ENCODE measurements at places on chromosomes 3 and 15.

DNA sequence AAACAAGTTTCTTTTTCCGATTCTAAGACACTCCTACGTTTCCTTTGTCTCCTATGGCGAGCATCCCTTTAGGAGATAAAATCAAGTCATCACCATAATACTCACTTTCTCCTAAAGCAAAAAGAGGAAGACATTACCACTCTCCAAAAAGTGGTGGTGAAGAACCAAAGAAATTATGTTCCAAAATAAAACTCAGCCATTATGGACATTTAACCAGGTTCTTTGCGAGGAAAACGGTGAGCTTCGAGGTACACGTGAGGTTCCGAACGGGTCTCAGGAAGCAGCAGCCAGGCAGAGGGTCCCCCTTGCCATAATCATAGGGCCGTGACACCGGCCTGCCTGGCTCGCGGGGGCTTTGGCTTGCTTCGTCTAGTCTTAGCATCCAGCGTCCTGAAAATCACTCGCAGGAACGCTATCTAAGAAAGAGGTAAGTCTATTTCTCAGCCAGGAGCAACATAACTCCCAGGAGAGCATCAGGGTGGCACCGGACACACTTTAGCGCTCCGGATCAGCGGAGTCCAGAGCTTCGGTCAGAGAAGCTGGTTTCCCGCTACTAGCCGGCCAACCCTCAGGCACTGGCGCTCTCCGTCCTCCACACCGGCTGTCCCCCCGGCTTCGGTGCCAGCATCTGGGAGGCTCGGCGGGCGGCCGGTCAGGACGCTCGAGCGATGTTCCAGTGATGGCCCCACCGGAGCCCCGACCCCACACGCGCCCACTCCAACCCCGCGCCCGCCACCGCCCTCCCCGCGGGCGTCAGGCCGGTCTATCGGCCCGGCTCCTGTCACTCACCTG, 581 bp downstream of the IP6K1 start:
- no peak for DNase-seq

DNA sequence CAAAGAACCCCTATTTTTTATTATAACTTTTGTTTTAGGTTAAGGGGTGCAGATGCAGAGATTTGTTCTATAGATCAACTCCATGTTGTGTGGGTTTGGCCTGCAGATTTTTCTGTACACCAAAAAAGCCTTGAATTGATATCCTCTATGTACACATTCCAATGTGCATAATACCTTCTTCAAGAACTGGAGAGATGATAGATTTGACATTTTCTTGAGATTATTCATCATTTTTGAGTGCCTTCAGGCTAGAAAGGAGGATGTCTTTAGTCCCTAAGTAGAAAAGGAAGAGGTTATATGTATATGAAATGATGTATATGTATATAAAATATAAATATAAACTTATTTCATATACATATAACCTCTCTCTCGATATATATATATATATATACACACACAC, 1190.0 kb upstream of the ALCAM start:
- no peak for DNase-seq

GRCh38 chr15:69535101-69535638, 82.6 kb downstream of the RPLP1 start:
- no peak for DNase-seq

DNA sequence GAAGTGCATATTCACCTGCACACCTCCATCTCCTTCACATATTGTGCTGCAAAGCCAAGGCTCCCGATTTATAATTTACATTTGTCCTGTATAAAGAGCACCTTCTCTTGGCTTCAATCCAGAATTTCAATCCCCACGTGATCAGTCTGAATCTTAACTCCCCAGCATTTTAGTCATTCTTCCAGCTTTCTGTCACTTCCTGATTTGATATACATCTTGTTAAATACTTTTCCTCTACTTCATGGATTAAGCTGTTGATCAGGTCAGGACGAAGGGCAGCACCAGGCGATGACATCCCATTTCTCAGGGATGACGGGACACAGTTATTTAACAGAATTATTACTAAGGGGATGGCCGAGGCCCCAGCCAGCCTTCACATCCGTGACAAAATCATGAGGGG, 212.5 kb downstream of the EPHB1 start:
- DNase-seq: no peak

DNA sequence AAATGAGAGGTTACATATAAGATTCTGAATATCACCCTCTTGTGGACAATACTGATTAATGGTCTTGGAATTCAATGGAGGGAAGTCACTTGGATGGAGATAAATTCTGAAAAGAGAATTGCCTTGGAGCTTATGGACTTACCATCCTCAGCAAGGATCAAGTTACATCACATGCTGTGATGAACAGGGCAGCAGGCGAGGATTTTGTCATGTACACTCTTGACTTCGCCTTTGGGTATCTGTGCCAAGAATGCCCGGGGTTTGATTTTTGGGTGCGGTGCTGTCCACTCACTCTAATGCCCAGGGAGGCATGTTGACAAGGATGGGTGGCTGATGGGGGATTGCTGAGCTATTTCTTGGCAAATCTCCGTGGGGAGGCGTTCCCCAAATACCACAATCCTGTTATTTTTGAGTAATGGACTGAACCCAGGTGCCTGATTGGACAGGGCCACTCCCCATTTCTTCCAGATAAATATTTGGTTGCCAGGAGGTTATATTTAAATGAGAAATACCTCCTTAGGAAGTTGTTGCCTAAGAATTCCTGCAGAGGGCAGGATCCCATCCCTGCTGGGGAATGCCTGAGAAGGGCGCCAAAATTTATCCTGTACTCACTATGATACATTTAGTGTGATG, 96.3 kb downstream of the TPRG1 start:
- DNase-seq: no peak

DNA sequence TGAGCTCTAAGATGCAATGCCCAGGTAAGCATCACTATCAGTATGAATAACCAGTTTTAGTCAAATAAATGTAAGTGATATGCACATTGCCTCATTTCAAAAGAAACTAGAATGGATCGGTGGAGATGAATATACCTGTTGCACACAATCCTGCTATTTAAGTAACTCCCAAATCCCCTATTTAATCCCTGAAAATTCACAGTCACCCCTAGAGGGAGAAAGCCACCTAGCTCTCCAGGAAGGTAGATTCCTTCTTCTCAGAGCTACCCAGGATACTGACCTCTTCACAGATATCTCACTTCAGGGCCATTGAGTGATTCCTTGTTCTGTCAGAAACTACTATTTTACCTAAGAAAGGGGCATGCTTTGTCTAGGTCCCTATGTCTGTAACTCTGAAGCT, 11.7 kb downstream of the LSAMP start:
- DNase-seq: no peak

GRCh38 chr3:30221619-30222018, 384.8 kb upstream of the TGFBR2 start:
- no peak for DNase-seq

DNA sequence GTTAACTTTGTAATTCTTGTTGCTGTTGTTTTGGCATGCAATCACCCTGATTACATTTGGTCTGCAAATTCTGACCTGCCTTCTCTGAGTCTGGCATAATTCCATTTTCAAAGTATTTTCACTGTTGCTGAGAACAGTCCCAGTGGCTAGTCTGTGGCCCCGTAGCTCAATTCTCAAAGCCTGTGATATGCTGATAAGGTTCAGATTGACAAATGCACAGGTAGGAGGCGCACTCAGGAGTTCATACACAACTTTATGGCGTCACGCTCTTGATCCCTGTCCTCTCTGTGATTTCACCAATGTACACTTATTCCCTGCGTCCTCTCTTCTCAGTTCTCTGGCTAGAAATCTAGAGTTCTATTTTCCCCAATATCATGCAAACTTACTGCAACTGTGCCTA, 376.6 kb upstream of the SLCO3A1 start:
- no peak for DNase-seq

DNA sequence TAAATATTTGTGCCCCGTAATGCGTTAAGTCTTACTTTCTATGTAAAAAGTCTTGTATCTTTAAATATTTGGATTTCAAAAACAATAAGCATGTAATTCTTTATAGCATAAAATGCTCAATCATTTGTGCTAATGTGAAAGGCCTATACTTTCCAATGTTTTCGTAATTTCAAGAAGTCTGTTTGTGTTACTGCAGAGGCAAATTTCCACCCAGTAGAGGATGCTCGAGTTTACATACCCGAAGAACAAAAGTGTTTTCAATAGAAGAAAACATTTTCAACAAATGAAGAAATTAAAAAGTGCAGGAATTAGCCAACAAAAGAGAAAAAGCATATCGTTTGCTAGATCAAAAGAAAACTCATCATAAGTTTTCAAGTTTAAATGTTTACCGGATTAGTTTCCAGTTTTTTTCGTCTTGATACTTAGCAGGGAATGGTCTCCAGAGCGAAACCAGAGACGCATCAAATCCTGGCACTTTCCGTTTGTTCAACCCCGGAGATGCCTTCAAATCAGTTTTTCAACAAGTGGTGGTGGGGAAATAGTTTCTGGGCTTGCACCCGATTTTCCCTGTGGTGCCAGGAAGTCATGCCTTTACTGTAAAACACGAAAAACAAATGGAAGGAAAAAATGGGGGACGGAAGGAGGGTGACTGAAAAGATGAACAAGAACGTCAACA, 1.0 kb downstream of the CGGBP1 start:
- DNase-seq: no peak

GRCh38 chr15:80266113-80266512, 14.1 kb upstream of the CTXND1 start:
- DNase-seq: no peak

- DNase-seq: no peak
Measured at GRCh38 chr3:171460725-171461524, 720 bp upstream of the TNIK start.

GRCh38 chr15:76158815-76159214, 99.0 kb downstream of the TMEM266 start:
- no peak for DNase-seq

DNA sequence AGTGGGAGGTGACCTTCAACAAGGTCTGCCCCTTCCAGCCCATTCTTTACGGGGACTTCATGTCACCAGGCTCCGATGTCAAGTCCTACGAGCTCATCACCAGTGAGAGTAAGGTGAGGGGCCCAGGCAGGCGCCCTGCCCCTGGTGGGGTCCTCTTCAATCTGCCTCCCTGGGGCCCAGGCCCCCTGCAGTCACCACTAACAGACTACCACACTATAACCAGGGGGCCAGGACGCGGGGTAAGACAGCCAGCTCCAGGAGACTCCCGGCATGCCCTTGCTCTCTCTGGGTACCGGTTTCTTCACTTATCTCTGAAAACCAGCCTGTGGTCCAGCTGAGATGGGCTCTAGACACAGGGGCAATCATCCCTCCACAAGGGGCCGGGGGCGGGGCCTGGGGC, 63.9 kb downstream of the DNAH1 start:
- no peak for DNase-seq

GRCh38 chr3:124053871-124054270, 61.9 kb upstream of the ROPN1 start:
- no peak for DNase-seq

DNA sequence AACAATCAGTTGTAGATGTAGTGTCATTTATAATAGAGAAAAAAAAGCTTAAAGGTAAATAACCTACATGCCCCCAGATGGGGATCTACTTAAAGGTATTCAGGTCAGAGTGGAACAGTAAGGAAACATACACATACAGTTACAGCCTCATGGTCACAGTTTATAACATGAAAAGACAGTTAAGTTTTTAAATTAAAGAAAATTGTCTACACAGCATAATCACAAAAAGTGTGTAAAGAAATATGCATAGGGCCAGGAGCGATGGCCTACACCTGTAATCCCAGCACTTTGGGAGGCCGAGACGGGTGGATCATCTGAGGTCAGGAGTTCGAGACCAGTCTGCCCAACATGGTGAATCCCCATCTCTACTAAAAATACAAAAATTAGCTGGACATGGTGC, 6.8 kb downstream of the RHOV start:
- no peak for DNase-seq

DNA sequence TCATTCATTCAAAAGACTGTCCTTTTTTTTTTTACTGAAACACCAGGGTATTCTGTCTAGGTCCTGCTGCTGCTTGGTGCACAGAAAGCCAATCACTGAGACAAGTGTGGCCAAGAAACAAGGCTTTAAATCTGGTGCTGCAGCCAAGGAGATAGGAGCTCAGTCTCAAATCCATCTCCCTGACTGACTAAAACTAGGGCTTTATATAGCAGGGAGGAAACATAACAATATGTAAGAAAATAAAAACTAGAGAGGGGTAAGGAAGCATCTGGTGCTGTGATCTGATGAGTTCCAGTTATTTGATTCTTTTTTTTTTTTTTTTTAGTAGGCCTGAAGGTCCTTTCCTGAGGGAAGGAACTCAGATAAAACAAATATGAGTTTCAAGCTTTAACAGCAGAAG, 139.8 kb downstream of the ATG7 start:
- DNase-seq: no peak

DNA sequence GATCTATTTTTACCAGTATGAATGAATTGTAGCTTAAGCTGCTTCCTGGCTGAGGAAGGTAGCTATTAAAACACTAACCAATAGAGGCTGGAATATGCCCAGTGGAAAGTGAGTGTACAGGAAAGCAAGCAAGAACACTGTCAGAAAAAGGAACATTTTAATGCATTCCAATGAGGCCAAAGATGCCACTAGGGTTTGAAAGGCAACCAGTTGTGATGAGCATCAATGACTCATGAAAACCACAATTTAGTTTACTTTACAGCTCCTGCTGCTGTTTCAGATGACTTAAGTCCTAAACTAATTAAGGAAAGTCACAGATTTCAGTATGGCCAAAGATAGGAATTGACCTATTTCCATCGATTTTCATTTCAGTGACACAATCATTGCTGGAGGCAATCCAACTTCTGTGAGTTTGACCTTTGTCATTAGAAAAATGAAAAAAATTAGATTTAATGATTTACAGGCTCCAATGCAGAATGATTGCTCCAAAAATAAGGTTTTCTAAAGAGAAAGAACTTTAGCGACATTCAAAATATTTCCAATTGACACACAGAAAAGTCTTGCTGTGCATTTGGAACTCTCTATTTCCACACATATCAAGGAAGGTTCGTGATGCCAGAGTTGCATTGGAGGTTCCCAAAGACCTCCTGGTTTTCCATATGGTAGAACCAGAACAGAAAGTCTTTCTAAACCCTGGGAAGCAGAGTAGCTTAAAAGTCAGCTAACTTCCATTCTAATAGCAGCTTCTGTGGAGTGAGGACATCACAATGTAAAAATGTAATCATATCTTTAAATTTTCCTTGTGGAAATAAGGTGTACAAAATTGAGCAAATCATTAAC, 103.0 kb downstream of the SUCNR1 start:
- peak; percentile 28 for DNase-seq

DNA sequence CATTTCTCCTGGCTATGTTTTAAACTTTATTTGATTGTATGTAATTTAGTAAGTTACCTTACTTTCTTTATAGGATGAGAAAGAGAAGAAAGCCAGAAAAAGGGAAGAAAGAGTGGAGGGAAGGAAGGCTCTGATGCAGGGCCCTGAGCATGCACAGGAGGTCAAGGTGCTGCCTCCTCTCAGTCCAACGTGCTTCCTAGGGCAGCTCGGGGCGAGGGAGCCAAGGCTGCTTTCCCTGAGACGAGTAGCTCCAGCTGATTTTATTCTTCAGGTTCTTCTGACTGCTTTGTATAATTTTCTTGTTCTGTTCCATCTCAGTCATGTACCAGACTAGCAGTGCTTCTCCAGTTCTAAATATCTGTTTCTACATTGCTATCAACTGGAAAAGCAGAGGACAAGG, 3.4 kb downstream of the CORO2B start:
- DNase-seq: no peak

- peak; percentile 50 for DNase-seq
Measured at GRCh38 chr15:65530318-65531111, at the start of gene HACD3. Gene HACD3 (plus strand): TSS chr15:65530463. CDS start chr15:65530632, 169 bp downstream.

Measured in GOT3 (cell line).